CD4-positive, alpha-beta T cell treated with Interleukin-17A for 1 hour (primary cell): ENCODE measurements at places on chromosomes 2 and 18.

GRCh38 chr2:9985531-9986328 lies 34.2 kb downstream of the GRHL1 start:
- DNase-seq, result no peak

GRCh38 chr2:216661639-216662375 lies 28.6 kb downstream of the IGFBP2 start:
- no peak for DNase-seq

DNA sequence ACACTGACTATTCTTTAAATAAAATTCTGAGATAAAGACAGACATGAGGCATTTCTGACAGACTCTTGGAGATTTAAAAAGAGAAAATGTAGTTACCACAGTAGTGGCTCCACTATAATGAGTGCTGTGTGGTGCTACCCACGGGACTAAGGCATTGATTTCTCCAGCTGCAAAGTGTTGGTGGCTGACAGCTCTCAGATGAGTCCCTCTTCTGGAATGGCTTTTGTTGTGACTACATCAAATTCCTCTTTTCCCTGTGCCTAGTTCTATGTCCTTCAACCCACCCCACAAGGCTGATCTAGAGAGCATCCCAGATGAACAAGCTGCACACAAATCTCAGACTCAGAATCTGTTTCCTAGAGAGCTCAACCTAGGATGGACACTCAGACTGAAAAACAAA lies 884.8 kb upstream of the ZEB2 start:
- DNase-seq, result no peak

- DNase-seq, result no peak
Measured at GRCh38 chr2:58010599-58010998, 36.0 kb upstream of the VRK2 start.

DNA sequence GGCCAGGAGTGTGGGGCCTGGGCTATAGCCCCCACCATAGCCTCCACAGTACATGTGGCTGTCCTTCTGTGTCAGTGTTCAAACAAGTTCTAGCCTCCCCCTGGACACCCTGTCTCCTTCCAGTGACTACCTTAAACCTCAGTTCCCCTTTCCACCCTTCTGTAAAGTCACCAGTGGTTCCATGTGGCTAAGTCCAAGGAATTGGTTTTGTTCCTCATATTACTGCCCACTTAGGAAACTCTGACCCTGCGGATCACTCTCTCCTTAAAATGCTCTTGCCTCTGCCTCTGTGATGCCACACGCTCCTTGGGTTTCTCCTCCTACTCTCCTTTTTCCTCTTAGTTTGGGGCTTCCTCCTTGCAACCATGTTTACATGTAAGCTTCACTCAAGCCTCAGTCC lies 27.8 kb upstream of the REL start:
- no peak for DNase-seq

- DNase-seq, result no peak
Measured at GRCh38 chr18:10099539-10100140, 185.8 kb downstream of the VAPA start.

GRCh38 chr2:10165861-10166675 lies 43.5 kb downstream of the RRM2 start:
- DNase-seq, result no peak

DNA sequence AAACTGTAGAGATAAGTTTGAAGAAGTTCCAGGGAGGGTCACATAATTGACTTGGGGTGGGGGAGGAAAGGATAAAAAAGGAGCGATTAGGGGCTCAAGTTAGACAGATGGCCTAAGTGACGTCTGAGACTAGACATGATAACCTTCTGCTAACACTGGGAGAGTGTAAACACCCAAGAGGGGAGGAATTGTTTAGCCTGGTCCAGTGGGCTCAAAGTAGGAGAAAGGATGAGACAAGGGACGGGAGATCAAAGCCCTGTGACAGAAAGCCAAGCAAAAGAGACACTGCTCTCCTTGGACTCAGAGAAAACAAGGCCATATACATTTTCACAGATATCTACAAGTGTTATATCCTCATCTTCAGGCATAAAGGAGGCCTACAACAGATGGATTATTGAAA lies 45.5 kb upstream of the IHH start:
- no peak for DNase-seq

DNA sequence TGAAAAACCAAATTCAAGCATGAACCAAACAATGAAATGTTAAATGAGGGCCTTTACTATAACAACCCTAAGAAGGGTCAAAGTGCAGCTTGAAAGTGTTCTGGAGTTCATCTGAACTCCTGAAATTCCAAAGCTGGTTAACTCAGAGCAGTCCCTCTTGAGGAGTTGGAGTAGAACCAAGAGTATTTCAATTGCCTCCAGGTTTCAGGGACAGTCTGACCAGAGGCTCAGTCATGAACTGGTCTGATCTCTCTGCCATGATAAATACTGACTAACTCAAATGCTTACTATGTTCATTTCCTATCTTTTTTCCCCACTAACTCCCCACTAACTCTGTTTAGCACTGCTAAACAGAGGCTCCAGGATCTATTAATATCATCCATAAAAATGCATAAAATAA lies 2.7 kb downstream of the STARD7 start:
- DNase-seq, result no peak

DNA sequence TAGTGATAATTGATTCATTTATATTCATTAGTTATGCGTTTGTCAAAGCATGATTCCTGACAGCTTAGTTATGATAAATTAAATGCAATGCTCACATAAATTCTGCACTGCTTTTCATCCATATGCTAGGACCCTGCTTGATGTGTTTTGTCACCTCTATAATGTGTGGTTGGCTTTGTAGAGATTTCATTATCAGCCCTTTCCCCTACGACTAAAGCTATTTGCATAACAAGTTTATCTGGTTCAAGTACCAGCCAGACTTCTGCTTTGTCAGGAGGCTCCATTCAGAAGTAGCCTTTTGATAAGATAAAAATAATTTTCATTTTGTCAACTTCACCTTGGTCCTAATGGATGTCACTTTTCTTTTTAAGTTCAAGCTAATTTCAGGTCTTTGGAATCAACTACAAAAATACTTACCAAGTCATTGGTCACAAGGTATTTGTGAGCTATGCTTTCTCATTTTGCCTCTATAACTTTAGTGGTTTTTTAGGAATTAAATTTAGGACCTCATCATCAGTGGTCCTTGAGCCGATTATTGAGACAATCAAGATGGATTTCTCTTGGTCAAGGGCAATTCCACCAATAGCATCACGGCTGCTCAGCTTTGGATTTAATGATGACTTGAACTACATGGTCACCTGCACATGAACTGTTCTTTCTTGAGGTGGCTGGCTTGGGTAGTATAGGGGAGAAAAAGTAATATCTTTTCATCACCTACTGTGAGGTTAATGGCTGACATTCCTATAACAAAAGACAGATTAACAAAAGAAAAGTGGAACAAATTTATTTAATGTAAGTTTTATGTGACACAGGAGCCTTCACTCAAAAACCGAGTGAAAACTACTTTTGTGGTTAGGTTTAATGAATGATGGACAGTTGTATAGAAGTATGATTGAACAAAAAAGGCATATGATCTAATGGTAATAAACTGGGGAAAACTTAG lies 162.1 kb downstream of the MYO3B start:
- DNase-seq, result no peak

- no peak for DNase-seq
Measured at GRCh38 chr2:163397451-163397850, 338.4 kb downstream of the FIGN start.

DNA sequence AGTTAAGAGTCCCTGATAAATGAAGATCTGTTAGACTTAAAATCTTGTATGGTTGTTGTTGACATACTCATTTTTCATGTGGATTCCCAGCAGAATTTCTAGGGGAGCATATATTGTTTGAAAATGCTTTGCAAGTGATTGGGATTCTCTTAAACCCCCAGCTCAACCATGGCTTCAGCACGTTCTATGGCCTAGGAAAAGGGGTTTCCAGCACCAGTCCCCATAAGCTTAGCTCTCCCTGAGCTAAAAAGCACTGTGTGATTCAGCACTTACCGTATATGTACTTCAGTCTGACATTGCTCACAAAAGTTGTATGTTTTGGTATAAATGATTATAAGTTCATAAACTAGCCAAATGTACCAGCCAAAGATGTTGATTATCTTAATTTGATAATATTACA lies 80.1 kb upstream of the EPB41L5 start:
- DNase-seq, result no peak

DNA sequence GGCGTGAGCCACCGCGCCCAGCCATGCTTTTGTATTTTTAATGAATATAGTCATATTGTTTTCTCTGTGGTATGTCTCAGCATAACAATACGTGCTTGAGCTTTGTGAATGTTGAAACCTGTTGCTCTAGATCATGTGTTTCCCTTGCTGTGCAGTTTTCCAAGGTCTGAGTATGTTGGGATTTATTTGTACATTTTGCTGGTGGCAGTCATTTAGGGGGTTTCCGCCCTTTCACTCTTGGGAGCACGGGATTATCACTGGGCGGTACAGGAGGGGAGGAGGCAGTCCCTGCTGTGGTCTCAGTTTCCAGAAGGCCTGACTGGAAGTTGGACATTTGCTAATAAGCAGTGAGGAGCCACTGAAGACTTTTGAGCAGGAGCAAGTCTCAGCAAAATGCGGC lies 24.9 kb upstream of the CATIP start:
- DNase-seq, result no peak

GRCh38 chr2:102707796-102708695 lies 53.8 kb upstream of the TMEM182 start:
- no peak for DNase-seq

DNA sequence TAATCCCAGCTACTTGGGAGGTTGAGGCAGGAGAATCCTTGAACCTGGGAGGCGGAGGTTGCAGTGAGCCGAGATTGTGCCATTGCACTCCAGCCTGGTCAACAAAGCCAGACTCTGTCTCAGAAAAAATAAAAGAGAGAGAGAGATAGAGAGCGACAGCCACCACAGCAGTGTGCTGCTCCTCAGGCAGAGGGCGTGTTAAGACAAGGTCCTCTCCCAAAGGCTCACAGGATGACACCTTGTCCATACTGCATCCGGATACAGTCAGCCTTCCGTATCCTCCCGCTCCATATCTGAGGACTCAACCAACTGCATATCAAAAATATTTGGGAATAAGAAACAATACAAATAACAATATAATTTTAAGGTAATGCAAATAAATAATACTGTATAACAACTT lies 20.1 kb downstream of the ARL4C start:
- DNase-seq, result no peak

GRCh38 chr2:59032499-59032898 lies 791.4 kb upstream of the FANCL start:
- DNase-seq, result no peak

DNA sequence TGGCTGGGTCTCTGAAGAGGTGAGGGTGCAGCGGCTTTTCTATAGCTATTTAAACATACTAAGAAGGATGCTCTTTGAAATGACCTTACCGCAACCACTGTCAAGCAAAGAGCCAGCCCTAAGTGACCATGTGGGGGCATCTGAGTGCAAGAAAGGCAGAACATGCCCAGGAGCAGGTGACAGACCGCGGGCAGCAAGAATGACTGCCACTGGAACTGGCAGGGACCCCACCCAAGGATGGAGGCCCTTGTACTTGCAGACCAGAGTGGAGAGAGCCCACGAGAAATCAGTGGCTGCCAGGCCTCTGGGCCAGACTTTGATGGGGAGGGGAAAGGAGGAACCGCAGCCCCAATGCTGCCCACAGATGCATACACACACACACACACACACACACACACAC lies 33.1 kb downstream of the DNMT3A start:
- DNase-seq, result no peak

GRCh38 chr2:52139241-52139640 lies 1107.3 kb upstream of the NRXN1 start:
- DNase-seq, result no peak

DNA sequence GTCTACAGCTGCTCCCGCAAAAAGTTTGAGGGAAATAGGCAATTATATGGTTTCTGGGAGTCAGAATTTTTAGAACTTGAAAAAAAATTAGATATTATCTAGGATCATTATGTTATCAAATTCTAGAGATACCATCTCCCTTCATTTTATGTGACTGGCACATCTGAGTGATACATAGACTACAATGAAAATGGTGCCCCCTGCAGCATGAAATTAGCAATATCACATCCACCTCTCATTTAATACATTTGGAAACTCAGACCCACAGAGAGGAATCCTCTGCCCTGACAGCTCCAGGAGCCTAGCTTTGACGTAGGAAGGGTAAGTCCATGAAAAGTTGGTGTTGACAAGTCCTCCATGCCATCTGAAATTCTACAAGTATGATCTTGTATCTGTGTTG lies 381.6 kb downstream of the SUCLG1 start:
- DNase-seq, result no peak

- DNase-seq, result peak; percentile 49
Measured at GRCh38 chr2:134320930-134321329, 67.1 kb downstream of the MGAT5 start.

- no peak for DNase-seq
Measured at GRCh38 chr2:236670235-236670620, 100.6 kb downstream of the ACKR3 start.

GRCh38 chr18:49009661-49010060 lies 58.9 kb upstream of the SMAD7 start:
- no peak for DNase-seq

- no peak for DNase-seq
Measured at GRCh38 chr18:28690100-28690499, 513.2 kb upstream of the CDH2 start.

DNA sequence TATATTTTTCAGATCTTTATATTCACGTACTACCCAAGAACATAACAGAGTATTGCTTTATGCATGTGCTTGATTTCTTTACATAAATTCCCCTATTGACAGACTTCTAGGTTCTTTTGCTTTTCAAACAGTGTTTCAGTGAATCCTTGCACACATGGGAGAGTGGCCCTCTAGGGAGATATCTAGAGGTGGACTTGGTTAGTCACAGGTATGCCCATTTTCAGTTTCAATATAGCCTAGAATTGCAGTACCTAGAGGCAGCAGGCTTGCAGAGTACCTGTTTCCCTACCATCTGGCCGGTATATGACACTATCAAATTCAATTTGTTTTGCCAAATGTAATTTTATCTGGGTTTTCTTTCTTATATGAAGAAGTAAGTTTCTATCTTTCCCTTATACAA lies 36.8 kb downstream of the EML6 start:
- no peak for DNase-seq

- no peak for DNase-seq
Measured at GRCh38 chr2:160005908-160006307, 56.5 kb downstream of the PLA2R1 start.

DNA sequence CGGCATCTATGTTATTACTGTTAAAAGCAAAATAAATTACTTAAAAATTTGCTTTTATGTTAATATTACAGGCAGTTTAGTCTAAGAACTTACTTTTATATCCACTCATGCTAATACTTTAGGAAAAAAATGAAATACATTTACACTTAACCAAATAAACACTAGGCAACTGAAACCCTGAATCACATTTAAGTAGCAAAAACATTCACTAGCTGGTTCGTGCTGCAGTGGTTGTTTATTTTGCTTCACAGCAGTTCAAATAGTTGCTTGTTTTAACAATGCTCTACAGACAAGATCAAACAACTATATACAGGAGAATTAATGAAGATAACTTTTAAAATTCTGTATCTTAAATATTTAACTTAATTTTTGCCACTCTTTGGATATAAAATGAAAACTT lies 60.8 kb downstream of the ABCG8 start:
- no peak for DNase-seq

DNA sequence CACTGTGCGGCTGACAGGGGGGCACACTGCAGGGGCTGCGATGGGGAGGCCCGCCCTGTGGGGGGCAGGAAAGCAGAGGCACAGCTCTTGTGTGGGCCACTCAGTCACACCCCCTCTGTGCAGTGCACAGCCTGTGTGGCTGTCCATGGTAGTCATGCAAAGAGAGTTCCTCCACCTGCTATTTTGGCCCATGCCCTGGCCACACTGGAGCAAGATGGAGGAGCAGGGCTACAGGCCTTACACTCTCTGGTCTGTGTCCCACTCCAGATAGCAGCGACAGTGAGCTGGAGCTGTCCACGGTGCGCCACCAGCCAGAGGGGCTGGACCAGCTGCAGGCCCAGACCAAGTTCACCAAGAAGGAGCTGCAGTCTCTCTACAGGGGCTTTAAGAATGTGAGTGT lies 28.5 kb upstream of the FAHD2A start:
- DNase-seq, result no peak
